Bladder microvascular endothelial cell (primary cell): ENCODE measurements at places on chromosomes 2 and 18. TPM values are rescaled to one million over a fixed set of nuclear protein-coding genes. Genes with fewer than 3 reads are reported as not detected.

The ERICH2 gene
- total RNA-seq: not detected in 2 replicates

The BOK gene
- total RNA-seq: 34.8 and 102 TPM in 2 replicates

The KCNJ3 gene
- total RNA-seq: not detected in 2 replicates

The ANKRD30BL gene
- under 0.01 TPM in 1 of 2 replicates, not detected in the other for total RNA-seq

The LYG2 gene
- not detected in 2 replicates for total RNA-seq

The ECEL1 gene
- not detected in 2 replicates for total RNA-seq

The RFTN2 gene
- 7.8 and 14.2 TPM in 2 replicates for total RNA-seq

The PELI1 gene
- total RNA-seq: 16.0 and 87.3 TPM in 2 replicates

The STARD6 gene
- total RNA-seq: not detected in 2 replicates

The LHCGR gene
- not detected in 2 replicates for total RNA-seq

The ERFE gene
- 0.19 and 0.65 TPM in 2 replicates for total RNA-seq

The TXNDC2 gene
- not detected in 2 replicates for total RNA-seq

The PLCL1 gene
- 2.0 and 2.1 TPM in 2 replicates for total RNA-seq

The ERMN gene
- not detected in 2 replicates for total RNA-seq

The PIGN gene
- 26.2 and 73.3 TPM in 2 replicates for total RNA-seq

The CFAP65 gene
- not detected in 2 replicates for total RNA-seq

The GREB1L gene
- 1.3 and 9.7 TPM in 2 replicates for total RNA-seq

The PCARE gene
- not detected in 2 replicates for total RNA-seq

The EVA1A gene
- 74.0 and 127 TPM in 2 replicates for total RNA-seq

The FOXI3 gene
- not detected in 2 replicates for total RNA-seq

The FECH gene
- 15.4 and 31.3 TPM in 2 replicates for total RNA-seq

The ZSCAN30 gene
- 7.9 and 15.9 TPM in 2 replicates for total RNA-seq

The SIGLEC15 gene
- total RNA-seq: 0.06 TPM in 1 of 2 replicates, not detected in the other

The GALNT3 gene
- 0.49 TPM in 1 of 2 replicates, not detected in the other for total RNA-seq

The TMEM37 gene
- total RNA-seq: 0.06 and 0.49 TPM in 2 replicates

The C2orf80 gene
- not detected in 2 replicates for total RNA-seq

The TTN gene
- 0.49 and 0.82 TPM in 2 replicates for total RNA-seq

The C2orf42 gene
- total RNA-seq: 9.2 and 28.7 TPM in 2 replicates

The C2orf92 gene
- 0.97 and 4.0 TPM in 2 replicates for total RNA-seq

The LIMS4 gene
- 14.7 and 42.7 TPM in 2 replicates for total RNA-seq

The GNAL gene
- total RNA-seq: 0.13 TPM in 1 of 2 replicates, not detected in the other

The ZBTB7C gene
- under 0.01 TPM in 1 of 2 replicates, not detected in the other for total RNA-seq

The PIEZO2 gene
- 0.49 and 270 TPM in 2 replicates for total RNA-seq

The SLC30A3 gene
- 0.81 and 34.7 TPM in 2 replicates for total RNA-seq

The GPR35 gene
- 0.16 and 0.50 TPM in 2 replicates for total RNA-seq

The KCNK3 gene
- not detected in 2 replicates for total RNA-seq

The RNF152 gene
- 22.8 and 123 TPM in 2 replicates for total RNA-seq
